ENCODE measurements at places on chromosomes 11 and 22.

- DNase-seq: peak; percentile 20
These were observed 118.6 kb downstream of the TIMP3 start for GRCh38 chr22:32920032-32920628.

DNA sequence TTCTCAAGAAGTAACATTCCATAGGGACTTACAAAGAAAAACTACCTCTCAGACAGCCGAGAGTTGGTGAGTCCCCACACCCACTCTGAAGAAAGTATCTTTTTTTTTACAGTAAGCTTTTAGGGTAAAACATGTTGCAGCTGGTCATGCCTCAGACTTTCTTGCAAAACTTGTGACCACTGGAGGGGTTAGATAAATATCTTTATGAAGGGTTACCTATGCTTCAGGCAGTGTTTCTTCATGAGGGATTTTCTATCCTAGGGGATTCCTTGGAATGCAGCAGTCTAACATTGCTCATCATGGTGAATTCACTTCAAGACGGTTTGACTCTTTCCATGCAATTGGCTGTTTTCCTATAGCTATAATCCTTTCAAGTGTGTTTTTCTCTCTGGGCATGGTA lies 20.8 kb upstream of the SNX19 start:
- no peak for DNase-seq

- no peak for DNase-seq
These were observed 44.2 kb downstream of the CABIN1 start for GRCh38 chr22:24055283-24055682.

DNA sequence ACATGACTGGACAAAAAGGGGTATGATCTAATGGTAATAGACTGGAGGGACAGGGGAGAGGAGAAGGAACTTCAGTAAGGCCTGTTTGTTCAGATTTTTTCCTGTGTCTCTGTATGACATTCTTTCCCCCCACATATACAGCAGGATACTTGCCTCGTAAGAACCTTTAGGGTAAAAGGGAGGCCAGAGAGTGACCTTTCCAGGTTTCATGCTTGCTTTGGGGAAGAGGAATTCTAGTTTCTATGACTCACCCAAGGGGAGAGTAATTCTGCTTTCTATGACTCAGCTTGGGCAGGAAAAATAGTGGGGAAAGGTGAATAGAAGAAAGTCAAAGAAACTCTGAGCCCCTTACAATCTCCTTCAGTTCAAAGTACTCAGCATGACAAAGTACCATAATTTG lies 457.0 kb downstream of the DLG2 start:
- no peak for DNase-seq

GRCh38 chr11:129973809-129974208 lies 28.8 kb downstream of the PRDM10 start:
- DNase-seq: no peak

DNA sequence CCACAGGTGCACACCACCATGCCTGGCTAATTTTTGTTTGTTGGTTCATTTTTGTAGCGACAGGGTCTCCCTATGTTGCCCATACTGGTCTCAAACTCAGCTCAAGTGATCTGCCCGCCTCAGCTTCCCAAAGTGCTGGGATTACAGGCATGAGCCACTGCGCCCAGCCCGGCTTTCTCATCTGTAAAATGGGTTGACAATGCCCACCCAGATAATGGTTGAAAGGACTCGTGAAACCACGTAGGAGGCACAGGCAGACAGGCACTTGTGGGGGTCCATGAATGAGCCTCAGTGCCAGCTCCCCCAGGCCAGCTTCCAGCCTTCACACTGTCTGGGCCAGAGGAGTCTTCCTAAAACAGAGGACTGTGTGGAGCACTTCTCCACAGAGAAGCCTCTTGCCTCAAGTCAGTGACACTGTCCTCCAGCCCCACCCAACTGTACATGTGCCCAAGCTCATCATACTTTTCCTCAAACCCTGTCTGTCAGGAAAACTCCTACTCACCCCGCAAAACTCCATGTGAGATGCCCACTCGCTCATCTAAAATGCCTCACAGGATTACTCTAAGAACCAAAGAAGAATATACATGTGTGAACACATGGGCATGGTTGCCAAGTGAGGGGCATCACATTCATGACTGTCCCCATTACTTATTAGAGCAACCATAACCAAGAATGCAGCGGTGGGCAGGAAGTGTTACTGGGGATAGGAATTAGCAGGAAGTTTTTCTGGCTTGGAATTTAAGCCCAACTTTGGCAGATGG lies 32.1 kb upstream of the WNT7B start:
- no peak for DNase-seq
